ENCODE measurements at places on chromosomes 7 and 10.
A peak's percentile ranks its signal among the peaks of the same experiment; 100 is the strongest.

GRCh38 chr7:66877577-66878300 lies 43.3 kb upstream of the TMEM248 start:
- DNase-seq, result no peak

- DNase-seq, result no peak
Observed at GRCh38 chr7:24959735-24960485, 20.1 kb downstream of the OSBPL3 start.

DNA sequence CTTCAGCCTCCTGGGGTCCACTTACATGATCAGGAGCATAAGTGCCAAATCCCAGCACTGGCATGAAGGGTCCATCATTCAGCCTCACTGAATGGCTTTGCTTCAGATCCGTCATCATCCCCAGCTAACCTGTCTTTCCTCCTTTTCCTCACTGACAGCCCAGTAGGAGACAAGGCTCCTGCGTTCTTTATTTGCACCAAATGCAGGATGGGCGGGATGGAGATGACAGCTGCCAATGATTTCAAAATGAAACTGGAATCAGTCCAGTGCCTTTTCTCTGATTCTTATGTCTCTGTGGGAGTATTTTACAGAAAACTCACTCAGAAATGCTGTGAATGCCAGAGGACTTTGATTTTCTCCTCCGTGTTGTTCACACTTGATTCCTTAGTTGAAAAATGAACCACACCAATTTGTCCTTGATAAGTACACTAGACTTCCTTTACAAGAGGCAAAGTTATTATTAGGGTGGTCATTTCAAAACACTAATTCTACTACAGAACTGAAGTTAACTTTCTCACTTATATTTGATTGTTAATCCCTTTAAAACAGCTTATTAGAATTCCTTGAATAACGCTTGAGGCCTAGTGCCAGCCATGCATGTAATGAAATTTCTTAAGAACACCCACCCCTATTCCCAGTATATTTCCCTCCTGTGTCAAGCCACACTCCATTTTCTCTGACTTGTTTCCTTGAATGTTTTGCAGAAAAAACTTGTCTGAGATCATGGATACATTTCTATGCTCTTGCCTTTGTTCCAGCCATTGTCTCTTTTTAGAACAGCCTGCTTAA lies at the start of gene AKR1C8:
Gene AKR1C8, minus strand, starts transcription at position 164 of the 789 bp plus-strand sequence. Its CDS starts 46 bp downstream, at position 118.
- DNase-seq, result no peak

DNA sequence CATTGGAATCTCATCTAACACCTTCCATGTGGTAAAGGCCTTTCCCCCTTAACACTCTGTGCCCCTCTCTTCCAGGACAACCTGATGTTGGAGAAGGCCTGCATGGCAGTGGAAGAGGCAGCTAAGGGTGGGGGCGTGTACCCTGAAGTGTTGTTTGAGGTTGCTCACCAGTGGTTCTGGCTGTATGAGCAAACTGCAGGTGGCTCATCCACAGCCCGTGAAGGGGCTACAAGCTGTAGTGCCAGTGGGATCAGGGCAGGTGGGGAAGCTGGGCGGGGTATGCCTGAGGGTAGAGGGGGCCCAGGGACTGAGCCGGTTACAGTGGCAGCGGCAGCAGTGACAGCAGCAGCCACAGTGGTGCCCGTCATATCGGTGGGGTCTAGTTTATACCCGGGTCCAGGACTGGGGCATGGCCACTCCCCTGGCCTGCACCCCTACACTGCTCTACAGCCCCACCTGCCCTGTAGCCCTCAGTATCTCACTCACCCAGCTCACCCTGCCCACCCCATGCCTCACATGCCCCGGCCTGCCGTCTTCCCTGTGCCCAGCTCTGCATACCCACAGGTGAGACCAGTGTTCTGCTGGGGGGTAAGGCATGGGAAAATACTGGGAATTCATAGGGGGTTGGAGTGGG lies 12.4 kb downstream of the NDST2 start:
- DNase-seq, result no peak

DNA sequence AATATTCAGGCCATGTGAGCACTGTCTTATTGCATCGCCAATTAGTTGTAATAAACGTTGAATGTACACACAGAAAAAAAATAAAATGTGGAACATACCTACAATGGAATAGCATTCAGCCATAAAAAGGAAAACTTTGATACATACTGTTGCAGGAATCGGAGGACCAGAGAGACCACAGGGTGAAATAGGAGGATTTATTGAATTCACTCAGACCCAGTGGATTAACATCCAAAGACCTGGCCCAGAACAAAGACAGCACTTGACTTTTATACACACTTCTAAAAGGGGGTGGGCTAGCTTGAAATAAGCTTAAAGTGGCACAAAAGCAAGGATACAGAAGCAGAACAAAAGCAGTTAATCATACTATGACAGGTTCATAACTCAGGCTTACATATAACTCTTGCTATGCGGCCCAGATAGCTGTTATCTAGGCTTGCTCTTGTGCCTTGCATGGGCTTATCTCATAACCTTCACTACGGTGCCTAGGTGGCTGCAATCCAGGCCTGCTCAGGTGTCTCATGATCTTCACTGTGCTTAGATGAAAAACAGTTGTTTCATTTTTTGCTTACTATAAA lies 292.2 kb upstream of the TAC1 start:
- DNase-seq, result peak; percentile 23

DNA sequence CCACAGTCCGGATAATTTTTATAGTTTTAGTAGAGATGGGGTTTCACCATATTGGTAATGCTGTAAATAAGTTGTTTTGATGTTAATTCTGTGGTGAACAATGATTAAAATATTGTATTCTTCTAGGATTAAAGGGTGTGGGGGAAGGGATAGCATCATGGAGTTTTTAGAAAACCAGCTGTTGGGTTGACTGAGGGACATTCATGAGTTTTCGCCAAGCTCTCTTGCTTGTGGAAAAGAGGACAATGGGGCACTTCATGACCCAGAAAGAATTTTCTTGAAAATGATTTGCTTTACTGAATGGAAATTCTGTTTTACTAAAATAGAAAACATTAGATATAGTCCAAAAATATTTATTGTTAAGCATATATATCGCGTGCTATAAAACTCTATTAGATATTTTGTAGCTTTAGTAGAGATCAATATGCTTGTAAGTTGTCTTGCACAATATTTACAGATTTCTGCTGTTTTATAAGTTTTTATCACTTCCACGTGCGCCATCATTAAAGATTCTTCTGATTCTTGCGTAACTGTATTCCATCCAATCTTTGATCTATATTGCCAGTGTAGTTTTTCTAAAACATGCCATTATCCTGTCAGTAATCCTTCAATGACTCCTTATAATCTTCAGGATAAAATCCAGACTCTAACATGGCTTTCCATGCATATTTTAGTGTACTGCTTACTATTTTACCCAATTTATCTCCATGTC lies 41.8 kb downstream of the LCOR start:
- no peak for DNase-seq

- DNase-seq, result peak; percentile 60
Observed at GRCh38 chr7:127652333-127653248, 597 bp downstream of the SND1 start.

DNA sequence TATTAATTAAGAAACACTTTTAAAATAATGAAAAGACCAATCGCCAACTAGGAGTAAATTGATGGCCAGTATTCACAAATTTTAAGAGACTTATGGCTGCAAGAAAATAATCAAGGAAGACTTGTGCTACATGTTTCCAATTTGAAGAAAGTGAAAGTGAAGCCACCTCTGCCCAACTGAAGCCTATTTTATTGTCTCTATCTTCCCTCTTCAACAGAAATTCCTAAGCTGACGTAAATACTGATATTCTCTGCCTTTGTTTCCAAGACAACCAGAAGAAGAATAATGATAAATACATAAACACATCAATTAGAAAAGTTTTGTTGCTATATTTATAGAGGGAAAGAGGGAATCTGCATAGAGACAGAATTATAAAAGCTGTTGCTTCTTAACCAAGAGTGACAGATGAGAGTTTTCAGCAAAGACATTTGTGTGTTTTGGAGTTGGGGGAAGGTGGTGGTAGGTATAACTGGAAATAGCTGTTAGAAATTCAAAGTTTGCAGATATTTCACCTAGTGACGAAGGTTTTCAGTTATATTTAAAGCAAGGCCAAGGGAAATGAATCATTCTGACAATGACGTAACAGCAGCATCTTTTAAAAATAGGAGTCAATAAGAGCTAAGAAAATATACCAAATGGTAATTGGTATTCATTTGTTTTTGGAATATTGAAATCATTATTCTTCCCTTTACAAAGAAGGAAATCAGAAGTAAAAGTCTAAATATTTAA lies 576.6 kb upstream of the SORCS1 start:
- no peak for DNase-seq

DNA sequence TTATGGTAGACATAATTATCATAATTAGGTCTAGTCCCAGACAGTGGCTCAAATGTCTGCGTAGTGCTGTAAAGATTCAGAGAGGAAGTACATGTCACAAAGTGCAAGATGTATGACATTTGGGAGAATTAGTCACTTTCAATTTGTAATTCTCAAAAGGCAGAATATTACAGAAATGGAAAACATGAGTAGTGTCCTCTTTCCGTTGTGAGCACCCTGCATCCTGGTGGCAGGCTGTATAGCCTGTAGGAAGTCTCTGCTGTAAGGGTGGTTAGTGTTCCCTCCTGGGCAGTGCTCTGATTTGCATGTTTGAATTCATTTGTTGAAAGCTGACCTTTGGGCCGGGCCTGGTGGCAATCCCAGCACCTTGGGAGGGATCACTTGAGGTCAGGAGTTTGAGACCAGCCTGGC lies 17.0 kb downstream of the CDK14 start:
- DNase-seq, result no peak
